ENCODE measurements at places on chromosomes 13 and 19.

- DNase-seq, result no peak
Observed at GRCh38 chr13:30480292-30480950, 14.7 kb upstream of the HMGB1 start.

DNA sequence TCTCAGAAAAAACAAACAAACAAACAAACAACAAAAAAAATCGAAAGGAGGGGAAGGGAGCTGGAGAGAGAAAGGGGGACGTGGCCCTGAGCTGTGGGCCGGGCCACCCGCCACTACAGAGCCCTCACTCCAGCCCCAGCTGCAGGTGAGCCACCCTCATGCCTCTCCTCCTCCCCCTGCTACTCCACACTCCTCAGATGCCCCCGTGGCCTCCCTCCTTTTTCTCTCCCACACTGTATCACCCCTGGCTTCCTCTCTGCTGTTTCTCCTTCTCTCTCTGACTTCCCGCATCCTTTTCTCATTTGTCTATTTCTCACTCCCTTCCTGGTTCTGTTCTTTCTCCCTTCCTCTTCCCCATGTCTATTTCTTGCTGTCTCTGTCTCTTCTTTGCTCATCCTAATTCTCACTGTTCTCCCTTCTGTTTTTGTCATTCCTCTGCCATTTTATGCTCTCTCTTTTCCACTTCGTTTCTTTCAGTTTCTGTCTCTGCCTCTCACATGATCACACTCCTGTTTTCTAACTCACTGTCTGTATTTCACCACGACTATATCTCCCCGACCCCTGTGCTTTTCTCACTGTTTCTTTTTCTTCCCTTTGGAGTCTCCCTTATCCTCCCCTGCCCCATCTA lies 2.7 kb downstream of the KLK2 start:
- no peak for DNase-seq

- DNase-seq, result no peak
Observed at GRCh38 chr13:20359335-20359734, 127.2 kb upstream of the GJB6 start.

DNA sequence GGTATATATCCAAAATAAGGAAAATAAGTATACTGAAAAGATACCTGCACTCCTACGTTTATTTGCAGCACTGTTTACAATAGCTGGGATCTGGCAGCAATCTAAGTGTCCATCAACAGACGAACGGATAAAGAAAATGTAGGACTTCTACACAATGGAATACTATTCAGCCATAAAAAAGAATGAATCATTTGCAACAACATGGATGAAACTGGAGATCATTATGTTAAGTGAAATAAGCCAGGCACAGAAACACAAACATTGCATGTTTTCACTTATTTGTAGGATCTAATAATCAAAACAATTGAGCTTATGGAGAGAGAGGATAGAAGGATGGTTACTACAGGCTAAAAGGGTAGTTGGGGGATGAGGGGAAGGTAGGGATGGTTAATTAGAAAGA lies 494.0 kb downstream of the UQCRFS1 start:
- DNase-seq, result no peak

- DNase-seq, result no peak
Observed at GRCh38 chr13:114062754-114063153, 69.7 kb downstream of the RASA3 start.

DNA sequence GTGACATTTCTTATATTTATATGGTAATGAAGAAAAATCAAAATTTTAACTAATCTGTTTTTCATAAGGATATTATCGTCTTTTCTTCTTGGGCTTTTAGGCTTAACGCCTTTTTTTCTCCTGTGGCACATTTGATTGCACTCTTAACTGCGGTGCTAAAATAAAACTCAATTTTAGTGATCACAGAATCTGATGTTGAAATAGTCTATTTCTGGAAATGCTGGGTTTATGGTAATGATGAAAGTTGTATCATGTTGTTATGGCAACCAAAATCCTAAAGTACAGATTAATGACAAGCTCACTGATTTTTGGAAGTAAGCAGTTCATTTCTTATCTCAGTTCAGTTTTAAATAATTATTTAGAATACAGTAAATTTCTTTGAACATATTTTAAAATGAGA lies 85.3 kb downstream of the COG6 start:
- no peak for DNase-seq

All from NCI-H187 treated with DMSO at 0.1 percent for 48 hours (cell line).